ENCODE measurements at places on chromosomes 1 and 21.

DNA sequence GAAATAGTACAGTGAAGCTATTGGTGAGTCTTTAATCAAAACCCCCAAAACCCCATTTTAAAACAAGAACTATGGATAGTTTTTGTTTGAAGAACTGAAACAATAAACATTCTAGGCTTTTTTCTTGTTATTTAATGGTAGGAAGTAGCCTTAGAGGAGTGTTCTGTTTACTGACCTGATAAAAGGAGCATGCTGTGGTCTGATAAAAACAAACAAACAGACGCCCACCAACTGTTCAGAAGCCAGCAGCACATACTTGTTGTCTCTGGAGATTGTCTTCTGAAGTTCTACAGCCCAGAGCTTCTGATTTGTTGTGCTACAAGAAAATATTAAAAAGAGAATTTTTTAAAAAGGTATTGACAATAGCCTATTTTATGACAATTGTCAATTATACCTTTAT lies 54.1 kb upstream of the CFAP298 start:
- DNase-seq, result no peak

DNA sequence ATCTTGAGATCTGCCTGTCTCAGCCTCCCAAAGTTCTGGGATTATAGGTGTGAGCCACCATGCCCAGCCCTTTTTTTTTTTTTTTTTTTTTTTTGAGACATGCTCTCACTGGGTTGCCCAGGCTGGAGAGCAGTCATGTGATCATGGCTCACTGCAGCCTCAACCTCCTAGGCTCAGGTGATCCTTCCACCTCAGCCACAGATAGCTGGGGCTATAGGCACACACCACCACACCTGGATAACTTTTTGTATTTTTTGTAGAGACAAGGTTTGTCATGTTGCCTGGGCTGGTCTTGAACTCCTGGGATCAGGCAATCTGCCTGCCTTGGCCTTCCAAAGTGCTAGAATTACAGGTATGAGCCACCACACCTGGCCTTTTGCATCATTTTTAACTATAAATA lies 17.7 kb upstream of the PRRC2C start:
- no peak for DNase-seq

DNA sequence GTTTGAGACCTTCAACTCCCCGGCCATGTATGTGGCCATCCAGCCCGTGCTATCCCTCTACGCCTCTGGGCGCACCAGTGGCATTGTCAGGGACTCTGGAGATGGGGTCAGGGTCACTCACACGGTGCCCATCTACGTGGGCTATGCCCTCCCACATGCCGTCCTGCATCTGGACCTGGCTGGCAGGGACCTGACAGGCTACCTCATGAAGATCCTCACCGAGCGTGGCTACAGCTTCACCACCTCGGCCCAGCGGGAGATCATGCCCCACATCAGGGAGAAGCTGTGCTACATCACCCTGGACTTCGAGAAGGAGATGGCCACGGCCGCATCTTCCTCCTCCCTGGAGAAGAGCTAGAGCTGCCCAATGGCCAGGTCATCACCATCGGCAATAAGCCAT lies 36.5 kb upstream of the ZP4 start:
- no peak for DNase-seq

DNA sequence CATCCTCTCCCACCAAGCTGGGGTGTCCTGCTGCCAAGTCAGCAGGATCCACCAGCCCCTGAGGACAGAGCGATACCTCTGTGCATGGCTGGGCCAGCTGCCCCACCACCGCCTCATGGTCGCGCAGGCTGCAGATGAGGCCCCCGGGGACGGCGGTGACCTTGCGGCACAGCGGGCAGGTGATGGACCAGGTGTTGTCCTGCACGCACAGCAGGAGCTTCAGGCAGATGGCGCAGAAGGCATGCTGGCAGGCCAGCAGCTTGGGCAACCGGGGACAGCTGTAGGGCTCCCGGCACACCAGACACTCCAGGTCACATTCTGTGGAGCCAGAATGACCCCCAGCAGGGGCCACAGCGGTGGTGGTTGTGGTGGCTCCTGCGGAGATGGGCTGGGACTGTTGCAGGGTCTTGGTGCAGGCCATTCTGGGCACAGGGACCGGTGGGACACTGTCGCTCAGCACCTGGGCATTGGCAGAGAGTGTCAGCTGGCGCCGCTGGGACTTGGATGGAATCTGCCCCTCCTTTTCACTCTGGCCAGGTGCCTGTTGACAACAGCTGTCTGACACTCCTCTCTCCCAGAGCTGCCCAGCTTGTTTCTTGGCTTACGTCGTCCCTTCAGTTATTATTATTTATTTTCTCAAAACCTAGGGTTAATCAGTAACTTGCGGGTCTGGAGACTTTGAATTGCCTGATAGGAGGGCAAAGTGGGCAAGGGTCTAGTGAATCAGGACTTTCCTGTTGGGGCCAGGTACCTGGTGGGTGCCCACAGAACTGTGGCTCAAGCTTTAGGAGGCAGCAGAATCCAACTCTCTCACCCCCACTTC lies at the start of gene RNF186:
RNF186 (minus strand) TSS at position 603 of the 823 bp plus-strand sequence; CDS start at position 421, 182 bp downstream.
- DNase-seq, result no peak

GRCh38 chr1:157438146-157438545 lies 114.2 kb downstream of the FCRL5 start:
- DNase-seq, result no peak

GRCh38 chr1:153705484-153705883 lies 22.4 kb upstream of the INTS3 start:
- DNase-seq, result no peak

GRCh38 chr1:75475696-75476095 lies 135.2 kb downstream of the SLC44A5 start:
- DNase-seq, result no peak

- DNase-seq, result no peak
These were observed 49.4 kb upstream of the CD34 start for GRCh38 chr1:207960346-207960745.

DNA sequence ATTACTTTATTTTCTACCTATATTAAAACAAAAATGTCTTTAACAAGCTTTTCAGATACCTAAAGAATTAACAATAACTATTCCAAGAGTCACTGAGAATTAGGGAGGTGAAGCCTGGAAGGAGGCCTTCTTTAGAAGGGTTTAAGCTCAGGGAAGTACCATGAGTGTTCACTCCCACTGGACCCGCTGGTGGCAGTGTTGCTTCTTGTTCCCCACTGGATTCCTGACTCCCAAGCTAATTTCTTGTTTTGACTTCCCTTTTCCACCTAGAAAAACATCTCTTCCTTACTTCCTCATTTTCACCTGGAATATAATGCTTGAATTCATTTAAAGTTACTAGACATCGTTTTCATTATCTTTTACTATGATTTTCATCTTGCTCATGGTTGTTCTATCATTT lies 264.2 kb downstream of the HMCN1 start:
- no peak for DNase-seq

- DNase-seq, result no peak
These were observed 8.6 kb upstream of the EDN2 start for GRCh38 chr1:41493117-41493536.

- no peak for DNase-seq
These were observed 7.0 kb downstream of the OLFML2B start for GRCh38 chr1:162016631-162017030.

- DNase-seq, result no peak
These were observed 482 bp downstream of the SLC2A5 start for GRCh38 chr1:9068981-9069325.
